ENCODE measurements at places on chromosomes 5 and 9. TPM values are rescaled to one million over a fixed set of nuclear protein-coding genes. Genes with fewer than 3 reads are reported as not detected.

TMEM252 gene
- not detected for total RNA-seq

MARVELD2 gene
- 28.6 TPM for total RNA-seq

DNA sequence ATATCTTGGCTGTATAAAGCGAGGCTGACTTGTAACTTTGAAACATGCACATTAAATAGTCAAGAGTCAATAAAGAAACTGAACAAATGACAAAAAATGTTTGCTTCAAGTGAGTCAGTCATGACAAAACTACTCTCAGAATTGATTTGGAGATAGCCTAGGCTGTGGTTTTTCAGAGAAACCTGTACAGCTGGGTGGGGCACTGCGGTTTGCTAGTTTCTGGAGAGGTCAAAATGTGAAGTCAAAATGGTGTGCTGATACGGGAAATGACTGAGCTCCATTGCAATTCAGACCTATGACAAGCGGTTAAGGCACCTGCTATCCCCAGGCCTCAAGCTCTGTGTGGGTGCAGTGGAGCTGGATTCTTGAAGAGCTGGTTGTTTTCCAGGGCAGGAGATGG, 10.3 kb upstream of the CD180 start:
- DNase-seq, result peak; percentile 68

- DNase-seq, result no peak
Observed at GRCh38 chr5:171323806-171324632, 15.0 kb downstream of the TLX3 start.

DNA sequence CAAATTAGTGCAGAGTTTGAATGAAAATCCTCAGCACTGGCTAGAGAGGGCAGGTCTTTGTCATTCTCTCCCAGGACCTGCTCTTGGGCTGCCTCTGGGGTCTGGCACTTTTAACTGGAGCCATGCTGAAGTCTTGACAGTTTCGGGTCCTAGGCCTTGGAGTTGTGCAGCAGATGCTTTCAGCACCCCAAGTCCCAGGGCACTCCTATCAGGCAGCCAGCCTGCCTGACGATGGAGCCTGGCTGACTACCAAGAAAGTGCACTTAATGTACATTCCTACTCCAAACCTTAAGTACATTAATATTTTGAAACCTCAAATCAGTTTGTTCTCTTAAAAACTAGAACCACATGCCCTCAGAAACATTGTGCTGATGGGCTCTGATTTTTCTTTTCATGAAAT, 69.3 kb upstream of the CXCL14 start:
- no peak for DNase-seq

- no peak for DNase-seq
Observed at GRCh38 chr5:749101-749670, 35.3 kb downstream of the ZDHHC11B start.

PNPLA7 gene
- total RNA-seq, result 0.04 TPM

DNA sequence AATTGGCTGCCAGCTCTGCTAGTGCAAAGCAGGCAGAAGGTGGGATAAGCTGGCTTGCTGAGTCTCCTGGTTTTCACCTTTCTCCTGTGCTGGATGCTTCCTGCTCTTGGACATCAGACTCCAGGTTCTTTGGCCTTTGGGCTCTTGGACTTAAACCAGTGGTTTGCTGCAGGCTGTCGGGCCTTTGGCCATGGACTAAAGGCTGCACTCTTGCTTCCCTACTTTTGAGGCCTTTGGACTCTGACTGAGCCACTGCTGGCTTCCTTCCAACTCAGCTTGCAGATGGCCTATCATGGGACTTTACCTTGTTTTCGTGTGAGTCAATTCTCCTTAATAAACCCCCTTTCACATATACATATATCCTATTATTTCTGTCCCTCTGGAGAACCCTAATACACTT, 1293.9 kb upstream of the CDH6 start:
- DNase-seq, result no peak

TAS2R1 gene
- not detected for total RNA-seq

- DNase-seq, result peak; percentile 53
Observed at GRCh38 chr5:83512061-83512745, 40.7 kb downstream of the VCAN start.

Measured in kidney epithelial cell (primary cell).